ENCODE measurements at places on chromosomes 5 and 9.

DNA sequence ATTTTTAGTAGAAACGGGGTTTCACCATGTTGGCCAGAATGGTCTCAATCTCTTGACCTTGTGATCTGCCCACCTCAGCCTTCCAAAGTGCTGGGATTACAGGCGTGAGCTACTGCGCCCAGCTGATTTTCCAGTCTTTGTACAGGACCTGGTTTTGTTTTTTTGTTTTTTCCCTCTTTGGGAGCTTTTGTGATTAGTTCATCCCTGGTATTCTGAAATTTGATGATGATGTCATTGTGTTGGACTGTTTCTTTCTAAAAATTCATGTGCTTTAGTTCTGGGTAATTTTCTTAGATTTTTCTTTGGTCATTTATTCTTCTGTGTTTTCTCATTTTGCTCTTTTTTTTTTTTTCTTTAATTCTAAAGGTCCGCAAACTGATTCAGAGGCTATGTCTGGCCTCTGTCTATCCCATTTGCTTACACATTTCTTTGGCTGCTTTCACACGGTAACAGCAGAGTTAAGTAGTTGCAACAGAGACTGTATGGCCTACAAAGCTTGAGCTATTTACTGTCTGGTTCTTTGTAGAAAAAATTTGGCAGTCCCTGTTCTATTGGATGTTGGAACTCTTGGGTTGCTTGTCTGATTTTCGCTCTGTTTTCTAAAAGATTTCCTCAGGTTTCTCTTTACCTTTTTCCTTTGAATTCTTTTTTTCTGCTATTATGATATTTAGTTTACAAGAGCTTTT, 24.8 kb downstream of the STX17 start:
- no peak for DNase-seq

DNA sequence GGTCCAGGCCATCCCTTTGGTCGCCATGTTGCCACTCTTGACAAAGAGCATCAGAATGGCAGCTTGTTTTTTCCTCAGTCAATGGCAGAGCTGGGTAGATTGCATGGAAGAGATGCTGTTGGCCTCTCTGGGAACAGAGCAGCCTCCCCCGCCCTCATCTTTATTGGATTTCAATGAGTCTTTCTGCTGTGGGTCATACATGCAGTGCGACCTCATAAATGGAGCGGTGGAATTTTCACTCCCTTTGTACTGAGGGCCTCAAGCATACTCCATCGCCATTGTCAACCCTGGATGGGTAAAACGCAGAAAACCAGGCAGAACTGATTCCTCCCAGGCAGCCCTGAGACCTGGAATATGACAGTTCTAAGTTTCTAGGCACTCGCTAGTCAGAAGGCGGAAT, 71.8 kb downstream of the ZNF618 start:
- no peak for DNase-seq

DNA sequence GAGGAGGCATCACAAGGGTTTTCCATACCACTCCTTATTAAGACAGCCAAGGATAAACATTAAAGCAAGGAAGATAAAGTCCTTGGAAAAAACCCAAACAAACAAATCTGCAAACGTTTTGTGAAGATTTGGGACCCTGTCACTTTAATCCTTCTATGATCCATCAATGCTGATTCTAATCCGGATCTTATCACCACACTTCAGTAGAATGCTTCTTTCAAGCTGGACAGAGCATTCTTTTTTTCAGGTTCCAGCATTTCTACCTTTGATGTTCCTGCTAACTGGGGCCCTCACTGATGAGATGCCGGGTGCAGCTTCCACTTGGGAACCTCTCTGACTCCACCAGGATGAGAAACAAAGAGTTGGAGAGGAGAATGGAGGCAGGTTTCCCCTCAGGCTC, 132.8 kb upstream of the SHB start:
- DNase-seq = no peak

DNA sequence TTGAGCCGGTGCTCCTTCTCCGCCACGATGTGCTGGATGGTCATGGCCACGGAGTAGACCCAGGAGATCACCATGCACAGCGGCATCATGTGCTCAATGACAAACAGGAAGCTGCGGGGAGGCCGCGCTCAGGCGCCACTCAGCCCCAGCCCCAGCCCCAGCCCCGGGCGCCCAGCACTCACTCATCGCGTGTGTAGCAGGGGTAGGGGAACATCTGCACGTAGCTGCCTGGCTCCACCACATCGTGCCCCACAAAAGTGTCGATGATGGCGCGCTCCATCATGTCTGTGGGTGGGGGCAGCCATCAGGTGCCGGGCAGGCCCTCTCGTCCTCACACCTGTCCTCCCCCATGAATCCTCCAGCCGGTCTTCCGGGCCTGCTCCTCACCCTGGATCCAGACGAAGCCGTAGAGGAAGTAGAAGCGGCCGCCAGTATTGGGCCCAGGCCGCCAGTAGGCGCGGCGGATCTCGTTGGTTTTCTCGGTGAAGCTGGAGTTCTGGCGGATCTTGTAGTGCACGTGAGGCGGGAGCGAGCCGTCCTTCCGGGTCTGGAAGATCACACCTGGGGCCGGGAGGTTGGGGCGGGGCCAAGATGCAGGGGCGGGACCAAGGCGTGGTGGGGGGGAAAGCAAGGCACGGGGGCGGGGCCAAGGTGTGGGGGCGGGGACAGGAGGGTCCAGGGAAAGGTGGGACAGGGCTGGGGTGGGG, 10.1 kb downstream of the ABCA2 start:
- DNase-seq = no peak
